ENCODE measurements at places on chromosomes 1 and 21.

GRCh38 chr1:2290171-2290578 lies 62.1 kb downstream of the SKI start:
- DNase-seq, result no peak

DNA sequence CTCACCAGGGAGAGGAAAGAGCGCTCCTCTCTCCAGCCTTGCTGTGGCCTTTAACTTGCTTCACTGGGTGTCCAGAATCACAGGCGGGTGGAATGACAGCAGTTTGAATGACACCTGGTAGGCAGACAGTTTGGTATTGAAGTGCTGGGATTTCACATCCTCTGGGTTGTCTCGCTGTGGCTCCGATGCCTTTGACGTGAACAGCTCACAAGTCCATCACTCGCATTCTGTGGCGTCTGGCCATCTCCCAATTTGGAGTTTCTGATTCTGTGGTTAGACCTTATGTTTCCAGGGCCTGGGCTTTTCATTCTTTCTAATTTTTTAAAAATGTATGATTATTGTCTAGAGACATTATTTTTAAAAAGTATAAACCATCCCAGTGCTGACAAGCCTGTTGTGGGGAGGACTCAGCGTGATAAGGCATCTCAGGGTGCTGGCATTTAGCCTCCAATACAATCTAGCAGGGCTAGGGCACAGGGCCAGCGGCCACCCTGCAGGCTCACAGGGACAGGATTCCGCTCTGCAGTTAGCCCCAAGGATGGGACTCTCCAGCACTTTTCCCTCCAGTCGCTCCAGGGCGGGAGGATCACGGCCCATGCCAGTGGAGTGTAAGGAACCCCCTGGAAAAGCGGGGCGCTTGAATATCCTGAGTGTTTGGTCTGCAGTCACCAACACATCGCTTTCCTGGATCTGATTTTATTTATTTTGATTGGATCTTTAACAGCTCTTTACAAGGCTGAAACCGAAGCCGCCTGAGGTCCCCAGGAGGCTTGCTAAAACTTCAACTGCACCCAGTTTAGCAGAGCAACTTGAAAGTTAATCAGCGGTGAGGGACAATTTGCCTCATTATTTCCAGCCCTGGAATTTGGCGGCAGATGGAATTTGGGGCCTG lies 178.3 kb downstream of the TRABD2B start:
- no peak for DNase-seq

GRCh38 chr1:235571482-235571881 lies 67.2 kb upstream of the B3GALNT2 start:
- DNase-seq, result no peak

DNA sequence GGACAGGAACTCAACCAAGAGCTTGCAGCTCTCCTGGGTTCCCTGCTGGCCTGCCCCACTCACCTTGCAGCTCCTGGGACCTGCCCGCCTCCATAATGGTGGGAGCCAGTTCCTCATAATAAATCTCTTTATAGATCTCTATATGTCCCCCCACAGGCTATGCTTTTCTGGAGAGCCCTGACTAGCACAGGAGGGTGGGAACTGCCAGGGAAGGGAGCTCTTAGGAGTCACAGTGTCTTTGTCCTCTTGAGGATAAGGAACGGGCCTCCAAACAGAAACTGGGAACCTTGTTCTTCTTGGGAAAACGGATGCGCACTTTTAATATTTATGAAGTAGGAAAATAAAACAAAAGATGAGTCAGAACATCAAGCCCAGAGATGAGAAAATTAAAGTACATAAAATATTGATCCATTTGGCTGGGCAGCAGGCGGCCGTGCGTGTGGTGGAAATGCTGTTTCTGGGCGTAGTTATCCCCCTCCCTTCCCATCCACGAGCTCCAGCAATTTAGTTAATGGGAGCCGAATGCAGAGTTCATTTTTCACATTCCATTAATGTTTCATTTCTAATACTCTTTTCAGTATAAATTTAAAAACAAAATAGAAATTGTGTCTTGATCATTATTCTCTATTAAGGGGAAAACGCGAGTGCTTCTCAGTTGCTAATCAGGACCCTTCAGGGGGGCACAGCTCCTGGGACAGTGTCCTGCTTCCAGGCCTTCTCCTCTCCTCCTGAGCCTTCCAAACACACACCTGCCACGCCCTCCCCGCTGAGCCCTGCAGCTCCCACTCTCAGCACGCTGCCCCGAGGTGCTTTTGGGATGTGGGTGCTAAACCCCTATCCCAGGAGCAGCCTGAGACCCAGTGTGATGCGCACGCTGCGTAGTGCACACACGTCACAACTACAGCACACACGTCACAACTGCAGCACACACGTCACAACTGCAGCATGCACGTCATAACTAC lies 323.3 kb upstream of the AJAP1 start:
- DNase-seq, result no peak

DNA sequence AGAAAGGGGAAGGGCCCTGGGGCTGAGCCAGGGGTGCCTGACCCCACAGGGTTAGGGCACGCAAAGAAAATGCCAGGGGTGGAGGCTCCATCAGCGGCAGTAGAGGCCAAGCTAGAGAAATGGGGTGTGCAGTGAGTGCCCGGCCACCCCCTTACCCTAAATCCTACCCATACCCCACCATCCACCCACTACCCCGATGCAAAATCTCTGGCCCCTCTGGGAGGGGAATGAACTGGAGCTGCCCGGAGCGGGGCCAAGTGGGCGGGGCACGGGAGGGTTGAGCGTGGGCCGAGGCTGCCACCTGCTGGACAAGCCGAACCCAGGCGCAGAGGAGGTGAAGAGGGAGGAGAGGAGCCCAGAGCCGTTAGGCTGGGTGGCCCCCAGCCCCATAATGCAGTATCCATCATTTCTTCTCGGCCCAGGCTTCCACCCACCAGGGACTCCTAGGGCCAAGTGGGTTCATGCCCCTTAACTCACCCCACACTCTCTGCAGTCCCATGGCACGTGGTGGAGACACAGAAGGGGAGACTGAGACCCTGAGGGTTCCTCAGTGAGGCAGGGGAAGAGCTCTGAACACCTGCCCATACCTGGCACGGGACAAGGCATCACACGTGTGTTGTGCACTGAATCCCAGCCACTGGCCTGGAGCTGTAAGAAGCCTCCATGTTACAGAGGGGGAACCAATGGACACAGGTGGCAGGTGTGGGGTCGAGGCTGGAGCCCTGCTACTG lies 1.4 kb upstream of the C1QC start:
- DNase-seq, result peak; percentile 36

- no peak for DNase-seq
Measured at GRCh38 chr1:226510453-226510852, 38.1 kb upstream of the STUM start.

DNA sequence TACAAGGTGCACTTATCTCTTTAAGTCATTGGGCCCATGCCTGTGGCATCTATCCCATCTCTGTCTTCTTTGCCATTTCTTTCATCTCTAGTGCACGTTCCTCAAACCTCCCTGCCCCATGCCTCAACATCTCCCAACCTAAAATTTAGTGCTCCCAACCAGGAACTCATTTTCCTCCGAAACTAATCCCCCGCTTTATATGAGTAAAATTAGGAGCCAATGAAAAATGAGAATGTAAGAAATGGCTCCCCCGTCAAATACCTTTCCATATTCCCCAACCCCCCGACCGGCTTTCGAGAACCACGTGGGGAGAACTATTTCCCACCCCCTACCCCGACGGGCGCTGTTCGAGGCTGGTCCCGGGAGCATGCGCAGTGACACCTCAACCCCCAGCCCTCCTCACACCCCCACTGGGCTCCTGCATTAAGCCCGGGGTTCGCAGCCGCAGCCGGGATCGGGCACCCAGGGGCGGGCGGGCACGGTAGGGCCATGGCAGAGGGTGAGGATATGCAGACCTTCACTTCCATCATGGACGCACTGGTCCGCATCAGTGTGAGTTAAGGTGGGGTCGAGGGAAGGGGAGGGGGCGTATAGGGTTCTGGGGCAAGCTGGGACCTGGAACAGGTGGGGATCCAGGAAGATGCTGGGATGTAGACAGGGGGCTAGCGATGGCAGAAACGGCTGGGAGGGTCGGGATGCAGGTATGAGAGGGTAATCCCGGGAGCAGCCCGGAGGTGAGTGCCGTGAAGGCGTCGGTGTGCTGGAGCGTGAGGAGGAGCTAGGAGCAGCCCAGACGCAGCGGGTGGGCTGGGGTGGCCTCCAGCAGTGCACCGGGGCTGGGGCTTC lies at the start of gene TRIM46:
TRIM46 (plus strand) TSS at position 372 of the 846 bp plus-strand sequence; CDS start at position 490, 118 bp downstream.
- DNase-seq, result no peak

DNA sequence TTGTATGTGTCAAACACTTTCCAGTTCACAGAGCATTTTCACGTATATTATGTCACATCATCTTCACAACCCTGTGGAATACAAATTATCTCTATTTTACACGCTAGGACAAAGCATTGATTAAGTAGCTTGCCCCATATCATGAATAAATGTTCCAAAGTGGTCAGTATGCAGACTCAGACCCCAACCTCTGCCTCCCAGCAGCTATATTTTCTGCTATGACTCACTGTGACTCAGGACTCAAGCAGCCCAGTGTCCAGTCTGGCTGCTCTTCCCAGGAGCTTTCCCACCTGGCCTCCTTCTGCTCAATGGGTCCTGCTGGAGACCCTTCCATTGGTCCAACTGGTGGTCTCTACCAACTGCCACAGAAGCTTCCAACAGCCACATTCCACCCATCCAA lies 56.0 kb upstream of the RAP1A start:
- DNase-seq, result no peak

GRCh38 chr1:173020138-173020750 lies 30.5 kb downstream of the TNFSF18 start:
- no peak for DNase-seq

GRCh38 chr1:202171292-202172014 lies 11.1 kb upstream of the PTPN7 start:
- DNase-seq, result no peak

DNA sequence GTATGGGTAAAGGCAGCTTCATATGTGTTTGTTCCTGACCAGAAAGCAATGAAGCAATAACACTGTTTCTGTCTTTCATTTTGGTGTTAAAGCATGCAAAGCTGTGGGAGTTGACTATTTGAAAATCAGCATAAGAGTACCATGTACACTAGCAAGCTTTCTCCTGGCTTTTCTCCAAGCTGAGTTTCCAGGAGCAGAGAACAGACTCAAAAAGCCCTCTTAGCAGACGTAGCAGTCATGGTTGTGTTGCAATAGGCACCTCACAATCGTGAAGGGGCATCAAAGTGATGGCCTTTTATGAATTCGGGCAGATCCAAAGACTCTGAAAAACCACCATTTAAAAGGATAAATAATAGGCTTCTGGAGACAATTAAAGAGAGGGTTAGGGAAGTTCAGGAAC lies 159.7 kb downstream of the PTGER3 start:
- DNase-seq, result peak; percentile 43

DNA sequence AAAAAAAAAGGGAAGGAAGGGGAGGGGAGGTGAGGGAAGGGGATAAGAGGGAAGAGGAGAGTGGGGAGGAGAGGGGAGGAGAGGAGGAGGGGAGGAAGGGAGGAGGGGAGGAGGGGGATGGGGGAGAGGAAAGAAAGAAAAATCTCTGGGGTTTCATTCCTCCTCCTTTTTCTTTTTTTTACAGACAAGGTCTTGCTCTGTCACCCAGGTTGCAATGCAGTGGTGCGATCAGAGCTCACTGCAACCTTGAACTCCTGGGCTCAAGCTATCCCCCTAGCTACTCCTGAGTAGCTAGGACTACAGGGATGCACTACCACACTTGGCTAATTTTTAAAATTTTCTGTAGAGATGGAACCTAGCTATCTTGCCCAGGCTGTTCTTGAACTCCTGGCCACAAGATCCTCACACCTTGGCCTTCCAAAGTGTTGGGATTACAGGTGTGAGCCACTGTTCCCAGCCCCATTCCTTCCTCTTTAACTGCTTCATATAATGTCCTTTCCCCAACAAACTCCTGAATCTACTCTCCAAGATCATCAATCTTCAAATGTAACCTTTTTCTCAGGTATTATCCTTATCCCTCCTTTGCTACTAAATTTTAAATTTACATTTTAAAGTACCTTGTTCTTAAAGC lies 23.2 kb downstream of the GON4L start:
- DNase-seq, result no peak

GRCh38 chr21:46322351-46323226 lies 1.1 kb downstream of the C21orf58 start:
- peak; percentile 37 for DNase-seq

GRCh38 chr1:110339407-110340206 lies 430 bp downstream of the RBM15 start:
- no peak for DNase-seq

All from HAP-1 (cell line).